T-helper 9 cell (primary cell): ENCODE measurements at places on chromosomes 12 and 14.

GRCh38 chr12:78891646-78892353 lies 27.2 kb downstream of the SYT1 start:
- no peak for DNase-seq

GRCh38 chr12:12425001-12425400 lies 68.1 kb downstream of the BORCS5 start:
- DNase-seq: no peak

- DNase-seq: no peak
Measured at GRCh38 chr12:27549236-27549800, 25.3 kb downstream of the PPFIBP1 start.

GRCh38 chr12:54419088-54419887 lies at the start of gene ITGA5:
ITGA5 (minus strand) TSS chr12:54419266; CDS start chr12:54419198, 68 bp downstream.
- DNase-seq: peak; percentile 50

DNA sequence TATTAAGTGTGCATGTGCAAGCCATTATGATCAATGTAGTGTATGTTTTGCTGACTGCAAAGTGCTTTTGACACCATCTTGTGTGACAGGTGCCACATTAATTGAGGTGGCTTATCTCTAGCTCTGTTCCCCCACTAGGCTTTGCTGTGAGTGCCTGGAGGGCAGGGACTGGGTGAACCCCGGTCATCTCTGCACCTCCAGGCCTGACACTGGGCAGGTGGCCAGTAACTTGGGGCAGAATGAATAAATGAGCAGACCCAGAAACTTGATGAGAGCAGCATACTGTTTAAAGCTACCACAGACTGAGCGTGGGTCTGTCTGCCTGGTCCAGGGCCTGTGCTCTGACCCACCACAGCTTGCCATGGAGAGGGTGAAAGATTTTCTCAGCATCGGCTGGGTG lies 151.6 kb downstream of the CALM1 start:
- no peak for DNase-seq

GRCh38 chr12:12180575-12180974 lies 86.3 kb downstream of the LRP6 start:
- DNase-seq: no peak

- no peak for DNase-seq
Measured at GRCh38 chr12:116808113-116809105, 70.3 kb downstream of the RNFT2 start.

- no peak for DNase-seq
Measured at GRCh38 chr12:114671443-114672411, 12.2 kb downstream of the TBX3 start.

GRCh38 chr14:65079201-65079600 lies 23.1 kb downstream of the MAX start:
- DNase-seq: no peak

GRCh38 chr14:79734656-79735055 lies 476.6 kb downstream of the DIO2 start:
- DNase-seq: no peak
